ENCODE measurements at places on chromosomes 7 and 10.
A peak's percentile ranks its signal among the peaks of the same experiment; 100 is the strongest.

- DNase-seq, result no peak
Measured at GRCh38 chr7:75628055-75628454, 110.7 kb downstream of the HIP1 start.

- peak; percentile 24 for DNase-seq
Measured at GRCh38 chr10:15237351-15237750, 68.9 kb upstream of the NMT2 start.

- no peak for DNase-seq
Measured at GRCh38 chr7:74498996-74499834, 45.5 kb downstream of the GTF2IRD1 start.

- DNase-seq, result no peak
Measured at GRCh38 chr7:94062372-94062771, 58.2 kb upstream of the BET1 start.

DNA sequence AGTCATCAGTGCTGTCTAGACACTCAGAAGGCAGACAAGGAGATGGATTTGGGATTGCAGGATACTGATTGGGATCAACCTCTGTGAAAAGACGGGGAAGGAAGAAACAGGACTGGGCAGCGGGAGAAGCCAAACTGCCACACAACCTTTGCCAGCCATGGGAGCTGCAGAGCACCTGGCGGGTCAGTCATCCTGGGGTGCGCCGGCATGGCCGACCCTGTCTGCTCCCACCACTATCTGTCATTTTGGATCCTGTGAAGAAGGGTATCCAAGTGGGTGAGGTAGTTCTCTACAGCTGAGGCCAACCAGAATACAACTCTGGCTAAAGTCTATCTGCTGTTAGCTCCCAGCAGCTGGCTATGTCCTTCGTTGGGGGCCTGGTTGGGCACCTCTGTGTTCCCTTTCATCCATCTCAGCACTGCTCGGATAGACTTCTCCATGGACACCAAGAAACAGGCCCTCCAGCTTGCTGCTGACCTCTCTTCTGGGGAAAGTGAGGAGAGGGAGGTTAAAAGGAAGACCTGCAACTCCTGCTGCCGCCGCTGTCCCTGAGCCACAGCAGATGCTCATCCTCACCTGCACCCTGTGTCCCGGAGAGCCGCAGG is 11.7 kb upstream of the RBM17 start:
- DNase-seq, result no peak

GRCh38 chr10:49742683-49743463 is 19.2 kb downstream of the OGDHL start:
- DNase-seq, result no peak

DNA sequence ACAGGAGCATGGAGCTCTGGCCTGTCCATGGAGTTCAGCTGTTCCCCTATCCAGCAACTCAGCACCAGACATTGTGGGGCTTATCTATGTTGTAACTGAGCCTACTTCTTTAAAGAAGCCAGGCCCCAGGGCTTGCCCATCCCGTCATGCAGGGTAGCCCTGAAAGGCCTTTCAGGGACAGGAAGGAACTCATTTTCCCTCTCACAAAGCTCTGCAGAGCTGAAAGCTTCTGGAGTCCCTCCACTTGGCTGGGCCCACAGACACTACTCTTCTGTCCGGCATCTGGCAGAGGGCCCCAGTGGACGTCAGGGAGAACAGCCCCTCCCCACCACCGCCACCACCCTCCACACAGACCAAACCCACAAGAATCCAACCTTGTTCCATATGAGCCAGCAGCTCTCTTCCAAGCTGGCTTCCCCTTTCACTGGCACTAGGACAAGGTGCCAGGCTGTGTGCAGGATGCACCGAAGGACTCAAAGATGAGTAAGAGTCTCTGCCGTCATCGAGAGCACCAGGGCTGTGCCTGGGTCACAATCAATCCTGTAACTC is 33.1 kb downstream of the DENND2A start:
- DNase-seq, result peak; percentile 48

DNA sequence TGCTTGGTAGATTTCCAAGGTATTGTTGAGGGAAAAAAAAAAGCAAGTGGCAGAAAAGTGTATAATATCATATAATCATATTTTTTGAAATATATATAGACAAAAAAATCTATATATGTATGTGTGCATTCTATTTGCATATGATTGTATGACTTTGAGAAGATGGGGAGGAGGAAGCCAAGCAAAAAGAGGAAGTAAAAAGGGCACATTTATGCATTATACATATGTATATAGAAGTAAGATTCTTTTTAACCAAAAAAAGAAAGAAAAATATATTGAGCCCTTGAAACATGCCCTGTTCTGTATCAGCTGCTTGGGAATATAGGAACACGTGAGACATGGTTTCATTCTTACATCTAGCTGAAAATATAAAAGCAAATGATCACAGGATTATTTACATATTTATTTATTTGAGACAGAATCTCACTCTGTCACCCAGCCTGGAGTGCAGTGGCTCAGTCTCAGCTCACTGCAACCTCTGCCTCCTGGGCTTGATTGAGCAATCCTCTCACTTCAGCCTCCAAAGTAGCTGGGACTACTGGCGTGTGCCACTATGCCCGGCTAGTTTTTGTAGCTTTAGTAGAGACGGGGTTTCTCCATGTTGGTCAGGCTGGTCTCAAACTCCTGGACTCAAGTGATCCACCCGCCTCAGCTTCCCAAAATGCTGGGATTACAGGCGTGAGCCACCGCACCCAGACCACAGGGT is 18.0 kb upstream of the SLF2 start:
- no peak for DNase-seq

- no peak for DNase-seq
Measured at GRCh38 chr10:32205670-32206069, 141.3 kb downstream of the EPC1 start.

DNA sequence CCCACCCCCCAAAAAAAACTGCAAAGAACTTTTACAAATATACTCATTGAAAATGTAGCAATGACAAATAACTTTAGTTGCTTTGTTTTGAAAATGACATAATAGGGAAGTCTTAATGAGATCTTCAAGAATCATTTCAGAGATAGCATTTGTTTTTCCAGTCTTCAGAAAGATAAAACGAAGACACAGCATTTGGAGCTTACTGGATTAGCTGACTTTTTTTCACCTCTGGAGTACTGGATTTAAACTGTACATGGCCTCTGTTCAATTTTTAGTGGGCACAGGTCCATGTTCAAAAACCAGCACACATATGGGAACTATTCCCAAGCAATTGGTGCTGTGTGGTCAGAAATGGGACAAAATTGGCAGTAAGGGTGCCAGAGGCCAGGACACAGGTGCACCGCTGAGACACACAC is 3.9 kb downstream of the RAB11FIP2 start:
- no peak for DNase-seq

DNA sequence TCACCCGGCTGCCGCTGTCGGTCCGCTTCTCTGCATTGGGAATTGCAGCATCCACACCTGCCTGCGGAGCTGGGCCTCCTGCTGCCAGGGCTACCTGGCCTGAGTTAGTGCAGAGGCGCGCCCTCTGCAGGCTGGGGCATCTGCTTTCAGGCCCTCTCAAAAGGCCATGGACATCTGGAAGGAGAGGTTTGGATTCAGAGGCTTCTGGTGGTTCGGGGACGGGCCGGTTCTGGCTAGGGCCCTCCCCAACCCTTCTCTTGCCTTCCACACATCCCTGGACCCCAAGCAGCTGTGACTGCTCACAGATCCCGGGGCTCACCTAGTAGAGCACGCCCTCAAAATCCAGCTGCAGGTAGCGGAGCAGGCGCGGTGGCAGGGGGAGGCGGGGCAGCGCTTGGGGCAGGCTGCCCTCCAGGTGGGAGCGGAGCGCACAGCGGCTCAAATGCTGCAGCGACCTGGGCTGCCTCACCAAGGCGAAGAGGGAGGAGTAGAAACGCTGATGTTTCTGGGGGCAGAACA is 8.4 kb upstream of the GBX1 start:
- DNase-seq, result no peak

DNA sequence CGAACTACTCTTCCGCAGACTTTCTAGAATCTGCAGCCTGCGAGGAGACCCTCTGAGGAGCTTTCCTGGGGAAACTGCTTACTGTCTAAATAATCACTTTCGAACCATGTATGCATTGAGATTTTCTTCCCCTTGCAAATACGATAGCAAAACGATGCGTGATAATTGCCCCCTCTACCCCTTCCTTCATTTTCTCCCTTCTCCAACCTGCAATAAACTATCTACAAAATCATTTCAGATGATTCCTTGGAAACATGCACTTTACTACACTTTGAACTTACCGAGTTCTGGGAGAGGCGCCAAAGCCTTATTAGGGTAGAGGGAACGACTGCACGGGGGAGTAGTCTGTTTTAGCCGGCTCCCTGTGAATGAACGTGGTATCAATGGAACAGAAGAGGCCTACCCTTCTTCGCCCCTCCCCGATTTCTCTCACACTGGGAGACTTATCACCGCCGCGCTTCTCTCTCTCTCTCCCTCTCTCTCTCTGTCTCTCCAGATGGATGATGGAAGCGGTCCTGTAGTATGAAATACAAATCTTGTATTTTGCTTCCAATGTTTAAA is at the start of gene FGFBP3:
Gene FGFBP3 (minus strand): TSS at position 370 of the 561 bp plus-strand sequence. CDS start 517 bp downstream, outside the sequence.
- DNase-seq, result no peak

DNA sequence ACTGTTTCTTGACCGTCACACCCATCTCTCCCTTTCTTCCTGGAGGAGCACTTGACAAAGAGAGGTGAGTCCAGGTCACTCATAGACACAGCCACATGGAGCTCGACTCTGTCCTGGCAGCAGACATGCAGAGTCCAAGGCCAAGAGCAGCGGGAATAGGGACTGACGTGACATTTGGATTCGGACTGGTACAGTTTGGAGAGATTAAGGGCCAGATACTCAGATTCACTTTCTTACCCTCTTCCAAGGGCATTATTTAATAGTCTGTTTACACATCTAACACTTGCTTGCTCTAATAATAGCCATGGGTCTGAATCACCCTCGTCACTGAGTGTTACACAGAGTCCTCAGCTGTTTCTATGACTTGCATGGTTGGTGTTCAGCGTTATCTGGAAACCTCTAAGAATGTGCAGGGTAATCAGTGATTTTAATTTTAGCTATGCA is 39.2 kb upstream of the OTUD1 start:
- DNase-seq, result no peak

DNA sequence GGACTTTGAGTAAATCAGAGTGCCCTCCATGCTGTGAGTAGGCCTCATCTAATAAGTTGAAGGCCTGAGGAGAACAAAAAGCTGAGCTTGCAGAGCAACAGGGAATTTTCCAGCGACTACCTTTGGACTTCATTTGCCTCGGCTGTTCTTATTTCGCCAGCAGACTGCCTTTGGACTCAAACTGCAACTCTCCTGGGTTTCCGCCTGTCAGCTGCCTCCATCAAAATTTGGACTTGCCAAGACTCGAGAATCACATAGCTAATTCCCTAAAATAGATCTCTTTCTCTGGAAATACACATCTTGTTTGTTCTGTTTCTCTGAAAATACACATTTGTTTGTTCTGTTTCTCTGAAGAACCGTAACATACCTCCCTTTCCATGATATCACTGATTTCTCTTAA is 93.8 kb downstream of the ITGB8 start:
- no peak for DNase-seq

All from substantia nigra (tissue), 51 donors.